ENCODE measurements at places on chromosomes 11 and 22. TPM values are rescaled to one million over a fixed set of nuclear protein-coding genes. Genes with fewer than 3 reads are reported as not detected.

The ARHGAP20 gene
- total RNA-seq = 7.6 TPM

GRCh38 chr11:86724137-86724536, 51.7 kb upstream of the ME3 start:
- no peak for DNase-seq

DNA sequence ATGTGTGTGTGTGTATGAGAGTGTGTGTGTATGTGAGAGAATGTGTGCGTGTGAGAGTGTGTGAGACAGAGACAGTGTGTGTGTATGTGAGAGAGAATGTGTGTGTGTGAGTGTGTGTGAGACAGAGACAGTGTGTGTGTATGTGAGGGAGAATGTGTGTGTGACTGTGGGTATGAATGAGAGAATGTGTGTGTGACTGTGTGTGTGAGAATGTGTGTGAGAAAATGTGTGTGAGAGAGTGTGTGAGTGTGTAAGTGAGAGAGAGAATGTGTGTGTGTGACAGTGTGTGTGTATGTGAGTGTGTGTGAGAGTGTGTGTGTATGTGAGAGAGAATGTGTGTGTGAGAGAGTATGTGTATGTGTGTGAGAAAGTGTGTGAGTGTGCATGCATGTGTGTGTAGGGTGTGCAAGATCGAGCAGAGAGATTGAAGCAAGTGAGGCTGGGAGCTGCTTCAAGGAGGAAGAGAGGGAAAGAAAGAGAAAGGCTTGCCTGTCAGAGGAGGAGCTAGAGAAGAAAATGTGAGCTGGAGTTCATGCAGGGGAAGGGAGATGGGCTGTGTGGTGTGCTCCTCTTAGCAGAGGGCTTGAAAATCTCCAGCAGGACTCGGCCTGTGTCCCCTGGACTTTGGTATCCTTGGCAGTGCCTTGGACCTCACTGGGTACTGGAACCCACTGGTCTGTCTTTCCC, 27.7 kb upstream of the TP53I11 start:
- no peak for DNase-seq

DNA sequence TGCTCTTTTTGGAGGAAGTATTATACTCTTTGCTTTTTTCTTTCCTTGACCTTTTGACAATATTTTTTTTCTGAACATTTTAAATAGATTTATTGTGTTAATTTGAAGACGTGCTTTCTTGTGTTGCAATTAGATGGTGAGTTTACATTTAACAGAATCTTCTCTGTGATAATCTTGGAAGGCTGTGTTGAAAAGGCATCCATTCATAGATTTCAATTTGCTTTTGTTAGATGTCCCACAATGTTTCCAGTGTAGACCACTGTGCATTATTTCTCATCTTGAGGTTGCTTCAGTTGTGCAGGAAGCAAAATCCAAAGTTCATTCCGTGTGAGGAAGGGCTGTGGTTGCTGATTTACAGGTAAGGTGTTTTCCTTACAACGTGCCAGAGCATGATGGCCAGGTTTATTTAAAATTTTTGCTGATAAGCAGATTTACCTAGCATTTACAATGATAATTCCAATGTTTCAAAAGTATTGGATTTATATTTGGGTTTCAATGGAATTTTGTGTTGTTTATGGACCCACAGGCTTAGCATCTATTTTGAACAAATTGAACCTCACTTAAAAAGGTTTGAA, 4.1 kb upstream of the OR5J2 start:
- DNase-seq = no peak

- no peak for DNase-seq
Observed at GRCh38 chr11:12382451-12382850, 5.1 kb downstream of the PARVA start.

DNA sequence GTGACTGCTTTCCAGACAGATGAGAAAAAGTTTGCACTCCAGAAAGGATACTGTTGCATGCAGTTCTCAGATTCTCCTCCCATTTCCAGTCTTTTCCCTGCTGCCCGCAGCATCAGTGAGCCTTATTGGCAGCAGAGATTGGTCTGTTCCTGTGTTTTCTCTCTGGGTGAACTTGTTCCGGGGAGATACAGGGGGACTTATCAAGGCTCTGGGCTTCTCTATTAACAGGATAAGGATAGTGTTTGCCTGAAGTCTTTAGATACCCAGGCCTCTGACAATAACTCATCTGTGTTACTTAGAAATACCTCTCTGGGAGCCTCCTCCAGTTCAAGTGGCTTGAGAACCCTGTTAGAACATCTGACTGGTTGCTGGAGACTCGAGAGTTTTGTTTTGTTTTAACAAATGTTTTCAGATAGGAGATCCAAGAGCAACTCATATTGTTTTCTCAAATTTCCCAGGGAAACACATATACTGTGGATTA, 154.7 kb downstream of the BLID start:
- peak; percentile 4 for DNase-seq
